ENCODE measurements at places on chromosomes 13 and 19.

DNA sequence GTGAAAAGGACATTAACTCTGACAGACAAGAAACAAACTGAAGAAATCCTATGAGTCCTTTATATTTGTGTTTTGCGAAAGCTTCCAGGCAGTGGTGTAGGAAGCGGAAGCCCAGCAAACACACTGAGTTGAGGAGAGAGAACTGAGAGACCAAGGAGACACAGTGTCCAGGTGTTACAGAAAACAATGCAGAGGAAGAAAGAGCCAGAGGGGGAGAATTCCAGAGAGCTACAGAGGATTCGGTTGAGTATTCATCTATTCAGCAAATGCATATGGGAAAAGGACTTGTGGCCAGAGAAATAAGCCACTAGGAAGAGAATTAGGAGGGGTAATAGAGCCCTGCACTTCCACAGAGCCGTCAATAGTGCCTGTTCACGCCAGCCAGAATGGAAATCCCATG, 183.5 kb downstream of the LIG4 start:
- no peak for DNase-seq

- DNase-seq, result no peak
Observed at GRCh38 chr13:32676242-32676641, 90.0 kb downstream of the PDS5B start.

- DNase-seq, result no peak
Observed at GRCh38 chr13:76245920-76246319, 609.8 kb downstream of the LMO7 start.

GRCh38 chr19:4831304-4831978, at the start of gene TICAM1:
TSS of gene TICAM1 (minus strand) at chr19:4831712. CDS start at chr19:4818377, 13,335 bp downstream.
- peak; percentile 63 for DNase-seq

DNA sequence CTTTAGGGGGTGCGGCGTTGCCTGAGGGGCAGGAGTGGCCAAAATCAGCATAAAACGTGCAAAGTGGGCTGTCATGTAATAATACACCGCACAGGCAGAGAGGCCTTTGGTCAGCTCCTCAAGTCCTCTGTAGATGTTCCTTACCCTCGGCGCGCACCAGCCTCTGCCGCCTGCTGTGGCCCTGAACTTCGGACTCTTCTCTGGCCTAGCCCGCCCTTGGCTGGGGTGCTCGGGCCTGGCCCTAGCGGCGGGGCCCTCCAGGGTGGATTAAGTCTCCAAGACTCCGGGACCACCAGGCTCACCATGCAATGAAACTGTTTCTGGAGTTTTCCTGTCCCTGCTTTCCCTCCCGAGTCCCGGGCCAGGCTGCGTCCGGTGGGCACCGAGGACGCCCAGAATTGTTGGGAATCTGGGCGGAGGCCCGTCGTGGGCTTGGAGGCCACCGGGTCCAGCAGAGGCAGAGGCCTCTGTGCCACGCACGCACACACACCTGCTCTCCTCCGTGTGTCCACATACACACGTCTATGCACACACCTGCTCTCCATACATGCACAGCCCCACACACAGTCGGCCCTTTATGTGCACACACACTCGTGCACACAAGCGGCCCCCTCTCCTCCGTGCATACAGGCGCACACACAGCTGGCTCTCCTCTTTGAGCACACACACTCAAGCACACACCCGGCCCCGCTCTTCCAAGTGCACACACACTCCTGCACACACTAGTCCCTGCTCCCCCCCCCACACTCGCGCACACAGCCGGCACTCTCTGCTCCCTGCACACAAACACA, 1.5 kb upstream of the TFDP1 start:
- no peak for DNase-seq

DNA sequence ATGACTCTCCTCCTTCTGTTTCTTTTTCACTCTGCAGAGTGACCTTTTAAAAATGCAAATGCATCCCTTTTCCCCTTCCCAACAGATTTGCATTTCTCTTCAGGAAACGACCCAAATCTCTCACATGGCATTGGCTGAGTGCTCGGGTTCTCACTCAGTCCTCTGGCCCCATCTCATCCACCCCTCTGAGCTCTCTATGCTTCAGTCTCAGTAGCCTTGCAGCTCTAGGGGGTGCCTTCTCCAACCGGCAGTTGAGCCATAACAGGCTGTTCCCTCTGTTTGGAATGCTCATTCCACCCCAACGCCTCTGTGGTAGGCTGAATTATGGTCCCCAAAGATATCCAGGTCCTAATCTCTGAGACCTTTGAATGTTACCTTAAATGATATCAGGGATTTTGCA, 78.2 kb downstream of the AKAP11 start:
- no peak for DNase-seq

- no peak for DNase-seq
Observed at GRCh38 chr13:71213252-71213821, 653.7 kb downstream of the DACH1 start.

DNA sequence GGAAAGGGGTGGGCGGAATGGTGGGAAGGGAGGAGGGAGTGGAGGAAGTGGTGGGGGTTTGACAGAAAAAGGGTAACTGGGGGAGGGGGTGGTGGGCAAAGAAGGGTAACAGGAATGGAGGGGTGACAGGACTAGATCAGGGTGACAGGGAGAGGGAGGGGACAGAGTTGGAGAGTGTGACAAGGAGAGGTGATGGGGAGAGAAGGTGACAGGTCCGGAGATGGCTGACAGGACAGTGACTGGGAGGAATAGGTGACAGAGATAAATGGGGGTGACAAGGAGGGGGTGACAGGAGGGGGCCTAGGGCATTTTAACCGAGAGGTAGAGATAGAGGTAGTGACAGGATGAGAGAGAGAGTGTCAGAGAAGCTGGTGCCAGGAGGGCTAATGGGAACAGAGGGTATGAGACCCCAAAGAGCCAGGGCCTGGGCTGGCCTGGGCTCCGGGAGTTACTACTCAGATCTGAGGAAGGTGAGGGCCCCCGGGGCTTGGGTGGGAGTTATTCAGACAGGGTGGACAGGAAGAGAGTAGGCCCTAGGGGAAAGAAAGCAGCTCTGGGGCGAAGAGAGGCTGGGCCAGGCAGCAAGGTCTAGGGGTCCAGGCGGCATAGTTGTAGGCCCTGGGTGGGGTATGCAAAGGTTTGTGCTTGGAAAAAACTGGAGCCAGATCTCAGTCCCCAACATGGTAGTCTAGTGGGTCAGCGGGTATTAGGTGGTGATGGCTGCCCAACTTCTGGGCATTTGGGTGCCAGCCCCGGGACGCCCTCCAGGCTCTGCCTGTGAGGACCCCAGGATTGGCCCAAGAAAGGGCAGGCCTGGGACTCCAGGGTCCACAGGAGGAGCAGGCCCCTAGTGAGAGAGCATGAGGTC, 660 bp downstream of the CIC start:
- DNase-seq, result no peak

DNA sequence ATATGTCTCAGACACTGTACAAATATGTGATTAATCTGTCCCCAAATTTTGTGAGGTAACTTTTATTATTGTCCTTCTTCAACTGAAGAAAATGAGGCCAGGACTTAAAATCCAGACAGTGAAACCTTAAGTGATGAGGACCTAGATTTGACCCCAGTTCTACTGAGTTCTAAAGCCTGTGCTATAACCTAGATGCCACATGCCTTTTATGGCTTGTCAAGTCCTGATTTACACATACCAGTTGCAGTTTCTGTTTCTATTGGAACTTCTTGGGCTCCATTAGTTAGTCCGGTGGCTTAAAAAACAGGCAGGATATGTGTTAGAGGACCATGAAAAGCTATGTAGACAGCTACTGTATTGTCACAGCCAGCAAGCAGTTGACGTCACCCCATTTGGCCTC, 436.5 kb upstream of the KLHL1 start:
- no peak for DNase-seq

DNA sequence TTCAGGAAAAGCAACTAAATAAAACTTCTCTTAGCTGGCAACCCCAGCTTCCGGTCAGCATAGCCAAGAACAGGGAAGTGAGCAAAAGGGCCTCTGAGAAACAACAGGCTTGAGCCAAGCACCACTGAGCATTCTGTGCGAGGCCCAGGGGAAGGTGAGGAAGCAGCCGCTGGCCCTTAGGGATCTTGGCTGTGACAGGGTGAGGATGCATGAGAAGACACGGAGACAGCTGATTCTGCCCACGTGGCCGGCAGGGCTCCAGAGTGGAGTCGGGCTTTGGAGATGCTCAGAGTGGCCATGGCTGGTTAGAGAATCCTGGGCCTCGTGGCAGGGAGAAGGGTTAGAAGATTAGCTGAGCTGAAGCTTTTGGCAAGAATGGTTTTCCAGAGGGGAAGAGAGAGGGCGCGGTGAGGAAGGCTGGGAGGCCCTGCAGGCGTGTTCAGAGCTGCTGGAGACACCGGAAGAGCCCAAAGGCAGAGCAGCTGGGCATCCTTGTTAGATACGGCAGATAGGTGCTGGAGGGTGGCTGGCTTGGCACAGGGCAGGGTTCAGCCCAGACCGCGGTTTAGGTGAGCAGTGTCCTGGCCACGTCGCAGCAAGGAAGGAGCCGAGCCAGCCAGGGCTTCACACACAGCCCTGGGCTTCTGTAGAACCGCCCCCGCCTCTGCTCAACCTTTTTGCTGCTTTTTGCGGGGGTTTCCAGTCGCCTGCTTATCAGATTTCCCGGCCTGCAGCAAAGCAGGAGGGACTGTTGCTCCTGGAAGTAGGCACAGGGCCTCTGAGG, 17.3 kb downstream of the UPF1 start:
- DNase-seq, result peak; percentile 50

All from stimulated activated CD8-positive, alpha-beta memory T cell treated with anti-CD3 and anti-CD28 coated beads, Interleukin-2, amount 100 ng/mL, for 48 hours (primary cell).